ENCODE measurements at places on chromosomes 5 and 9. TPM values are rescaled to one million over a fixed set of nuclear protein-coding genes. Genes with fewer than 3 reads are reported as not detected.

TIFAB gene
- total RNA-seq: not detected

TLE1 gene
- total RNA-seq: 60.6 TPM

PKD2L2 gene
- total RNA-seq: not detected

TAF11L8 gene
- not detected for total RNA-seq

PSD2 gene
- 0.57 TPM for total RNA-seq

KIF4B gene
- not detected for total RNA-seq

TUSC1 gene
- not detected for total RNA-seq

GCNT1 gene
- 8.6 TPM for total RNA-seq

MEGF10 gene
- 39.8 TPM for total RNA-seq

OTULINL gene
- total RNA-seq: 1.3 TPM

SPATA31D1 gene
- not detected for total RNA-seq

CHSY3 gene
- 19.7 TPM for total RNA-seq

CDKN2B gene
- 23.3 TPM for total RNA-seq

DEPDC1B gene
- total RNA-seq: 1.9 TPM

SMIM33 gene
- not detected for total RNA-seq

LCN10 gene
- not detected for total RNA-seq

OBP2B gene
- total RNA-seq: not detected

CCNO gene
- 0.34 TPM for total RNA-seq

IL3 gene
- not detected for total RNA-seq

ANKRD18B gene
- 13.8 TPM for total RNA-seq

ACOT12 gene
- total RNA-seq: not detected

LVRN gene
- total RNA-seq: 0.68 TPM

IFNB1 gene
- total RNA-seq: not detected

DENND4C gene
- total RNA-seq: 41.3 TPM

PCDHGA4 gene
- total RNA-seq: 0.27 TPM

TCF7 gene
- total RNA-seq: 0.57 TPM

IFNA6 gene
- total RNA-seq: not detected

SPINK6 gene
- total RNA-seq: not detected

TAS2R1 gene
- not detected for total RNA-seq

TMEFF1 gene
- 9.1 TPM for total RNA-seq

OR13C8 gene
- not detected for total RNA-seq

CEL gene
- 1.3 TPM for total RNA-seq

Data from osteocyte (in vitro differentiated cells).